Stimulated activated CD4-positive, alpha-beta T cell treated with anti-CD3 and anti-CD28 coated beads, Interleukin-15, amount 100 ng/mL, for 1 hour (primary cell): ENCODE measurements at places on chromosomes 5 and 9.

DNA sequence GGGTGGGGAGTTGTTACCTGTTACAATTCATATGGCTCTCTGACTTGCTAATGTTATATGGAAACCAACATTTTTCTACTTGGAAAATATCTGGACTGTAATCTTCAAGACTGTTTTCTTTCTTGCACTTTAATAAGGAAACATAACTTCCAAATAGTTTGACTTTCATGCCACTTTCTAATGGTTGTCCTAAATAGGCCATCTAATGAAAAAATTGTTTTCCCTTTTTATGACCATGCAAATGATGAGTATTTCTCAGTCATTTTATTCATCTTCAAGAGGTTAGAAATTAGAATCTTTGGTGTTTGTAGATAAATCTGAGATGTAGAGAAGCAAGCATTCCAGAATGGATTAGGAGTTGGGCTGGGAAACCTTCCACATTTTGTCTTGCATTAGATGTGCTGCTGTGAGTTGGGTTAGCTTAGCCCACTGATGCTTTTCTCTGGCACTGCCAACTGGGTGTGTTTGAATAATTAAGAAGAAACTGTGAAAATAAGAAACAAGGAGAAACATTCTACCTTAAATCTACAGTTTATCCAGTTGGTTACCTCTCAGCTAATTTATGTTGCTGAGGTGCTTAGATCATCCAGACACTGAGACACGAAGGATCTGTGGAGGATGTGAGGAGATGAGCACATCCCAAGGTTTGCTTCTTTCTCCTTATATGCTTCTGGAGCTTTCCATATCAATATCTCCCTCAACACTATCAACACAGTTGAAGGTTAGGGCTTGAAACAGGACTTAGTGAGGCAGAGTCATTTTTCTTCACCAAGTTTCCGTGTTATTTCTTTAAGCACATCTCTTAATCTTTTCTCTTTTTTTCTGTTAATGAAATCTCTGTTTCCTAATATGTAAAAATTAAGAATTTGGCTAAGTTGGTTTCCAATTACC, 2.7 kb downstream of the RASGRF2 start:
- DNase-seq, result no peak

DNA sequence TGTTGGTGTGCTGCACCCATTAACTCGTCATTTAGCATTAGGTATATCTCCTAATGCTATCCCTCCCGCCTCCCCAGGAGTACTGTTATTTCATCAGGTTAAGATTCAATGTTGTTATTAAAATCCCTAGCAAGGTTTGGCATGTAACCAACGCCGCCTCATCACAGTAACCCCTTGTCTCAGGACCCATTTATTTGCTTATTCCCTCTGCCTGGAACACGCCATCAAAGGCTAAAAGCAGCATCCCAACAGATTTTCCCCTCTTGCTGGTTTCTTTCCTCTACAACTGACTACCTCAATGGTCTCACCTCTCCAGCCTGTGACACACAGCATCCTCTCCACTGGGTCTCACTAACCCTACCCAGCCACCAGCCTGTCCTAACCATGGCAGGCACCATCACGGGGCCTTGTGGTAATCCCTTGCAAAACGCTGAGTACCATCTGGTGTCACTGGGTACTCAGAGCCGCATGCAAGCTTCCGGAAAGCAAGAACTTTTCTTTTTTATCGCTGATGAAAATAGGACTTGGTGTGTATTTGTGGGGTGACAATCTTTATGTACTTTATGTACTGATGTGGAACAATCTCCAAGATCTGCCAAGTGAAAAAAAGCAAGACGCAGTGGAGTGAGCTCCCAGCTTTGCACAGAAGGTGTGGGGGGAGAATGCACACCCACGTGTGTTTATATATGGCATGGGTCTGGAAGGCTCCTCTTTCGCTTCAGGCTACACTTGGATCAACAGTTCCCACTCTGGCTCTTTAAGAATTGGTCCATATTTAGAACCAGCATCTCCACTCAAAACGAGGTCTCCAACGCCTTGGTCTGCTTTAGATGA, 6.1 kb downstream of the RPS14 start:
- DNase-seq, result no peak

DNA sequence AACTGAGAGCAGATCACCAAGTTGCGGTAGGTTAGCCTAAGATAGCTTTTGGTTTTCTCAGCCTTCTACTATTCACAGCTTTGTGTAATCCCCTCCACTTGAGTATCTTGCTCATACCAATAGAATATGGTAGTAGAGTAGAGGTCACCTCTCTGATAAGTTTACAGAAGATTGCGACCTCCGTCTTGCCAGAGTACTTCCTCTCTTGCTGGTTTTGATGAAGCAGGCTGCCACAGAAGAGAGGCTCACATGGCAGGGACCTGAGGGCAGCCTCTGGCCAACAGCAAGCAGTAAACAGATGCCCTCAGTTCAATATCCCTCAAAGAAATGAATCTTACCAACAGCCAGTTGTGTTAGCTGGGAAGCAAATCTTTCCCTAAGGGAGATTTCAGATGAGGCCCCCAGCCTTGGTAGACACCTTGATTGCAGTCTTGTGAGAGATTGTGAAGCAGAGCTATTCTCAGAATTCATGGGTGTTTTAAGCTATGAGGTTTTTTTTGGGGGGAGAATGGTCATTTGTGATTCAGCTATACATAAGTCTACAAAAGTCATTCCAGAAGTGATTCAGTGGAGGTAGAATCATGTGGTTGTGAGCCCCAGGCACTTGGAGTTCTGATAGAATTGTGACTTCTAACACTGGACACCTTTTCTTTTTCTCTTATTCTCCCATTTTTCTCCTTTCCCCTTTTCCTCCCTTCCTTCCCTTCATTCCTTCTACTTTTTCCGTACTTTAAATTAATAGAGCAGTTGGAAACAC, 22.7 kb upstream of the CDKN2B start:
- DNase-seq, result no peak

- no peak for DNase-seq
These were observed 563.0 kb upstream of the KLF4 start for GRCh38 chr9:108052431-108053080.

- DNase-seq, result no peak
These were observed 564.4 kb upstream of the NUDT12 start for GRCh38 chr5:104126980-104127379.

GRCh38 chr9:85897848-85898247, 43.1 kb upstream of the NAA35 start:
- DNase-seq, result no peak

- no peak for DNase-seq
These were observed 92.4 kb upstream of the ANXA1 start for GRCh38 chr9:73059247-73059646.

GRCh38 chr9:105355781-105356180, 92.1 kb upstream of the FSD1L start:
- DNase-seq, result no peak
